ENCODE measurements at places on chromosomes 16 and 17.

GRCh38 chr17:43126911-43127290, 1.7 kb upstream of the BRCA1 start:
- DNase-seq: no peak

DNA sequence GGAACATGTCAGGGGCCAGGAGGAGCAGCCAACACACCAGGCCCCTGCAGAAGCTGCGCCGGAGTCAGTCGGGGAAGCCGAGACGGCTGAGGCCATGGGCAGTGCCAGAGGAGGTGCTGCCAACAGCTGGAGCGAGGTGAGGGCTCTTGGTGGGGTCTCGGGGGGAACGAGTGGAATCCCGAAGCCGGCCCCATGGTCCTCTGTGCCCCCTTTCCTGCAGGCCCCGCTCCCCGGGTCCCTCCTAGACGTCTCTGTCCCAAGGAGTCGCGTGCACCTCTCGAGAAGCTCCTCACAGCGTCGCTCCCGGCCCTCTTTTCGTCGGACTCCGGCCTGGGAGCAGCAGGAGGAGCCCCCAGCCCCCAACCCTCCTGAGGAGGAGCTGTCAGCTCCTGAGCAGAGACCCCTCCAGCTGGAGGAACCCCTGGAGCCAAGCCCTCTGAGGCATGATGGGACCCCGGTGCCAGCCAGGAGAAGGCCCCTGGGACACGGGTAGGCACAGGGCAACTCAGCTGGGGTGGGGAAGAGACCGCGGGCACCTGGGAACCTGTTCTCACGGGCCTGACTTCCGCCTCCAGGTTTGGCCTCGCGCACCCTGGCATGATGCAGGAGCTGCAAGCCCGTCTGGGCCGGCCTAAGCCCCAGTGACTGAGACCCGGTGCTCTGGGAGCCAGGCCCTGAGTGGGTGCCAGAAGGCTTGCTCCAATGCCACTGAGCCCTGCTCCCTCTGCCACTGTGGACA, 3.6 kb downstream of the APOBR start:
- DNase-seq: no peak

DNA sequence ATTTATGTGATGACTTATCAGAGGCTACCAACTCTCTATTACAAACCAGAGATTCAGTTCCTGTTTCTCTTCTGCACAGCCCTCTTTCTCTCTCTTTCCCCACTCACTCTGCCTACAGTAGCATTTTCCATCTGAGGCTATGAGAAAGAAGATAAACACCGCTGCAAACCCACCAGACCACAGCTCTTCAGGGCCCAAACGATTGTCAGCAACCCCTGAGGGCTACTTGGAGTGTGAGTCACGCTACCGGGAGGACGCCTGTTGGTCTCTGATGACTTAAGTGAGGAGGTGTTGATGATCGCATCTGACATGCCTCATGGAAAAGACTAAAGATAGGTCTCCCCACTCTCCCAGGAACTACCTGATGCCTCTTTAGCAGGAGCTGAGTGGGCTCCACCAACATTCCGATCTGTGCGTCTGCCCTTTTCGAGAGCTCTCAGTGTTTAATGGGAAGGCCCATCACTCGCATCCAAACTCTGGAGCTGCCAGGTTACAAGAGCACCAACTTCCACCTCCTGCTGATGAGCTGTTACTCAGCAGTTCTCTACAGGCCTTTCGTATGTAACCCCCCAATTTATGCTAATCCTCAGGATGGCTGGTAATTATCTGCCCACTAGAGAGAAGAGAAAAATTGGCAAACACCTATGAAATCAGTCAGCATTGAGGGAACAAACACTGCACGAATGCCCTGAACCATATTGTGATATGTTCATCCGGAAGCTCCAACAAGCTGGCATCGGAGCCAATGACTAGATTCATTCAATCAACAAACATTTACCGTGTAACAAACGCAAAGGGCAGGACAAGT, 9.2 kb downstream of the GRIN2A start:
- DNase-seq: no peak

DNA sequence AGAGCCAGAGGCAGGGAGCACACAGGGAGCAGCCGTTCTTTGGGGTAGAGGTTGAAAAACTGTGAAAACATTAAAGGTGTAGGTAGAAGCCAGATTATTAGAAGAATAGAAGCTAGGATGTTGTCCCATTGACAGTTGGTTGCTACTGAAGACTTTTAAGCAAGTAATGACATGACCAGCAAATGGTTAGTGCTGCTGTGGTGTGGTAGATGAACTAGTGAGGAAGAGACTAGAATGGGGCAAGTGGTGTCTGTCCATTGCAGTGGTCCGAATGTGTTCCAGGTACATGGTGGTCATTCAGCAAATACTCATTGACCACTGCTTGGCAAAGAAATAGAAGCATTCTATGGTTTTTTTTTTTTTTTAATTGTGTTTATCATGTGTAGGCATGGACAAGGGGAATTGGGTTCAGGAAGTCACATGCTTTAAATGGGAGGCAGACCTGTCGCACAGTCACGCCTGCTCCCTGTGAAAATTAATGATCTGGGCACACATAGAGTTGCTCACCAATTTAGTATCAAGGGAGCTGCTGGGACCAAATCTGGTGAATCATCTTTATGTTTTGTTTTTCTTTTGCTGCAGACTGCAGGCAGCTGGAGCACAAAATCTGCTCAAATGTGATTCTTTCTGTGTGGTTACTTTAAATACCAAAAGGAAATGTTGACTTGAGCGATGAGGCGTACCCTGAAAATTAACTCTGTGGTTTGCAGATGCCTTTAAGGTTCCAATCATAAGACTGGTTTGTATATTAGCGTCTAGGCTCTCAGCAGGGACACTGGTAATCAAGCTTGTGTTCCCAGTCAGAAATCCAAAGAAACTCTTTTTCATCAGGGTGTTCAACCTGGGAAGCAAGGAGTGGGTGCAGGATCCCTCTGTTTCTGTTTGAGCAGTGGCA, 30.7 kb downstream of the YPEL2 start:
- no peak for DNase-seq

GRCh38 chr17:56898874-56899273, 15.0 kb downstream of the TRIM25 start:
- DNase-seq: no peak
